ENCODE measurements at places on chromosomes 6 and 20. TPM values are rescaled to one million over a fixed set of nuclear protein-coding genes. Genes with fewer than 3 reads are reported as not detected.

DNA sequence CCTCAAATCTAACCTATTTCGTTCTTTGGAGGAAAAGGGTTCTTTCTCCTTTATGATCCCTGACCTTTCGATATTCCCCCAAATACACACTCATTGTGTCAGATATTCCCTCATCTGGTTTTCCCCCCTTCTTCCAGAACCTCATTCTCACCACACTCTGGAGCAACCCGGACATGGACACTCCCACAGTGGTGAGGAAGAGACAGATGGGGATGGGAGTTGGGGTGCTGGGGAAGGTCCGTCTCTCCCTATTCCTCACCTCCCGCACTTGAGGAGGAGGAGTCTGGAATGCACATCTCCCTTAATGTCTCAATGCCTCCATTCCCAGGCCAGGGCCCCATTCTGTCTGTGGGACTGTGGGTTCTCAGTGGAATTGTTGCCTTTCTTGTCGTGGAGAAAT is 1.3 kb downstream of the SLC39A7 start:
- no peak for ATAC-seq

GRCh38 chr20:47720636-47721427 is 64.4 kb downstream of the SULF2 start:
- peak; percentile 73 for ATAC-seq

- peak; percentile 99 for ATAC-seq
These were observed 39.2 kb upstream of the HDDC2 start for GRCh38 chr6:125340991-125341390.

GRCh38 chr6:159077123-159077522 is 32.3 kb upstream of the TAGAP start:
- no peak for ATAC-seq

GRCh38 chr6:54695815-54696214 is 150.8 kb upstream of the FAM83B start:
- ATAC-seq: no peak

- no peak for ATAC-seq
These were observed 4.5 kb downstream of the PHACTR3 start for GRCh38 chr20:59608871-59609270.

- no peak for ATAC-seq
These were observed 933.7 kb upstream of the GJE1 start for GRCh38 chr6:141199074-141199473.

DNA sequence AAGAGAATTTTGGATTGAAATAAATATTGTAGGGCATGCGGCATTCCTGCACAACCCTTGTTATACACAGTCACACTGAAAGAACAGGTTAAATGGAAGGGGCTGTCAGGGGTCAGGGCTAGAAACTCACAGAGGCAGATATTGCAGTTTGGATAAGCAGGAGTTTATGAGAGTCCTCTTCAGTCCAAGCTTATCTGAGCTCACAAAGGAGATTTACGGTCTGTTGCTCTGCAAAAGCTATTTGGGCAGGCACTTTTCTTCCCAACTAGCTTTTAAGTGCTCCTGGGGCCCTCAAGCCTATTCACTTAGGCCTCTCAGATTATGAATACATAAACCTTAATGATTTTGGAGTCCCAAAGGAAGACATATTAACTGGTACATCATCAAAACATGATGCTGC is 156.2 kb downstream of the SOX4 start:
- ATAC-seq: peak; percentile 54

DNA sequence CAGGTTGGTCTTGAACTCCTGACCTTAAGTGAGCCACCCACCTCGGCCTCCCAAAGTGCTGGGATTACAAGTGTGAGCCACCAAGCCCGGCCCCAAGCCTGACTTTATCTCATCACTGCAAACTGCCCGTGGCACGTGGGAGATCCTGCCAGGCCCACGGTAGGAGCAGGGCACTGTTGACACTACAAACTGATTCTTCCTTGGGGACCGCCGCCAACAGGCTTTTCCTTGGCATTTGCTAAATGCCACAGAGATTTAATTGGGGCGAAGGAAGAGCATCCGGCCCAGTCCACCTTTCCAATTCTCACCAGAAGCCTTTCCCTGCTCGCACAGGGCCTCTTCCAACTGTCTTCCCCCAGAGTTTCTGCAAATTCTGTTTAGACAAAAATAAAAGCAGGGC is 11.0 kb downstream of the ATP9A start:
- ATAC-seq: no peak

- no peak for ATAC-seq
These were observed 47.1 kb upstream of the CD83 start for GRCh38 chr6:14070457-14070856.

DNA sequence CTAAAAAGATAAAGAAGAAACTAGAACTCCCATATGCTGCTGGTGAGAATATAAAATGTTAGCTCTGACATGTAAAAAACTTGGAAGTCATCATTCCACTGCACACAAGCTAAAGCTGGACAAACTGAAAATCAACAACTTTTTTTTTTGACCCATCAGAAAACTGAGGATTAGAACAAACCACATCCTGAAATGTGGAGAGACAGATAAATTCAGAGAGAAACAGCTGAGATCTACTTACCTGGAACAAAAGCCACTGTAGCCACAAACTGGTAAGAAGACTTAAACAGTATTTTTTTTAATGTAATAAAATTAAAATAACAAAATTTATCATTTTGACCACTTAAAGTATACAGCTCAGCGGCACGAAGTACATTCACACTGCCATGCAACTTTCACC is 408.5 kb upstream of the RGS17 start:
- no peak for ATAC-seq

DNA sequence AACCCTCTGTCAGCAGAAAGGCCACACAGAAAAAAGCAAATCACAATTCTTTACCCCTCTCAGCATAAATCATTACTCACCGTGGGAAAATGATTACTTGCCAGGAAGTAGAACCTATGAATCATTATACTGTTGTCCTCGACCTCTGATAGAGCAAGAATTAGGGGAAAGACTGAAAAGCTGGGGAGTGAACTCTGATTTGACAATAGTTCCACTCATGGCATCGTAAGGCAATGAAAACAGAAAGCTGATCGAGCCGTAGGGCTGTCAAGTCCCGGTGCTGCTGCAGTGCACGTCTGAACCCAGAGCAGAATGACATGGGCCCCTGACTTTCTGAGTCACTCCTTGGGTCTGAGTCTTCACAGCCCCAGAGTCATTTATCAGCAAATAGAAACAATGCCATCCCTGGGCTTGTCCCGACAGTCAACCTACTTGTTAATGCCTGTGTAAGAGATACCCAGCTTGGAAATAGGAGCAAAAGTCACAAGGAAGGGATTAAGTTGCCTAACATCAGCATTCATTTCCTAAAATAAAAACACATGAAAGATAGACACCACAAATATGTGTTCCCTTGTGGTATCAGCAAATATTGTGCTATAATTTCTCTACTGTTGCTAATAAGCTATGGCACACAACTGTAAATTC is 224.8 kb upstream of the MARCKS start:
- ATAC-seq: peak; percentile 100

- no peak for ATAC-seq
These were observed 81.0 kb downstream of the TIAM2 start for GRCh38 chr6:155075930-155076695.

DNA sequence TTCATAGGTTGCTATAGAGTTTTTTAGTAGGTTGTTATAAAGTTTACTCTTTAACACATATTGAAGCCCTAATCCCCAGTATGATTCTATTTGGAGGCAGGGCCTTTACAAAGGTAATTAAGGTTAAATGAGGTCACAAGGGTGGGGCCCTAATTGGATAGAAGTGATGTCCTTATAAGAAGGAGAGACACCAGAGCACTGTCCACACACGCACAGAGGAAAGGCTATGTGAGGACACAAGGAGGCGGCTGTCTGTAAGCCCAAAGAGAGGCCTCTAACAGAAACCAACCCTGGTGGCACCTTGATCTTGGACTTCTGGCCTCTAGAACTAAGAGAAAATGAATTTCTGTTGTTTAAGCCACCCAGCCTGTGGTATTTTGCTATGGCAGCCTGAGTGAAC is 98.5 kb downstream of the GJA10 start:
- ATAC-seq: no peak

- ATAC-seq: no peak
These were observed 58.4 kb downstream of the ADNP start for GRCh38 chr20:50872560-50873425.

DNA sequence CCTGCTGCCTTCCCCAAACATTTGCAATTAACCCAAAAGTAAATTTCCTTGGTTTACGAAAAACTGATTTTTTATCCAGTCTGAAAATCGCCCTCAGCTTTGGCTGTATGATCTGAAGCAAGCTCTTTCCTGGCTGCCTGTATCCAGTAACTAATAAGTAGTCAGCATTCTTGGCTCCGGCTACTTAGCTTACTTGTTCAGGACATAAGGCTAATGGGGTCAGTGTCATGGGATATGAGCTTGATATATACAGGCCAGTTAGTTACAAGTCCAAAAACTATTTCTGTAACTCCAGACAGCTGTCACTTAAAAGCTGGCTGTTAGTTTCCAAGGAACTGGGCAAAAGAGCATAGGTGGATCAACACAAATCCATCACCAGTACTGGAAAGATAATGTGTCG is 56.2 kb downstream of the KHDC1L start:
- no peak for ATAC-seq

- ATAC-seq: no peak
These were observed 1.5 kb upstream of the ERVFRD-1 start for GRCh38 chr6:11113038-11113437.

DNA sequence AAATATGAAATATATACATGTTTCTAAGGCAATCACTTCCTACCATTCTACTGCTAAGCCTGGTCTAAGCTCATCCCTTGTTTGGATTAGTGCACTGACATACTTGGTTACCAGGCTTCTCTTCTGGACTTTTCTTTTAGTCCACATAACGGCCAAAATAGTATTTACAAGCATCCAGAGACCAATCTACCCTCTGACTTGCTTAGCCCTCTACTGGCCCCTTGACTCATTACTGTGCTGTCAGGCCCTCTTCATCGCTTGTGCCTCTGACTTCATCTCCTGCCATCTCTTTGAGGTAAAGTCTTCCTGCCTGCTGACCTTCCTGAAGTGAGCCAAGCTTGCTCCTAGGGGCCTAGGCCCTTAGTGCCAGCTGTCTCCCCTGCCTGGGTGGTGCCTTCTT is 35.1 kb downstream of the TULP4 start:
- no peak for ATAC-seq

DNA sequence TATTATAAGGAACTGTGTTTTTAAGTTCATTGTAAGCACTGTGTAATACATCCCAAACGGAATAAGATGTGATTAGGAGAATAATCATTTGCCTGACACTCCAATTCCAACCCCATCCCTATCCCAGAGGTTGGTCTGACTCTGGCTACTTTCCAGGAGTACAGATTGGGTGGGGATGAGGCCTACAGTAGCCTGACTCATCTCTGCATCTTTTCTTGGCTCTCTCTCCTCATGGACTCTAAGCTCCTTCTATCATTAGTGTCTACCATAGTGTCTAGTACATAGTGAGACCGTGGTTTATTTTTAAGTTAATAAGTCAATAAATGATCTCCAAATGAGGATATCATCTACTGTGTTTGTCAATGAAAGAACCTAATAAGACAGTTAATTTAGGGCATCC is 92.2 kb upstream of the CNKSR3 start:
- ATAC-seq: no peak

GRCh38 chr6:39056681-39057080 is 8.1 kb downstream of the GLP1R start:
- ATAC-seq: no peak

GRCh38 chr6:42571611-42572342 is 7.9 kb downstream of the UBR2 start:
- ATAC-seq: no peak

DNA sequence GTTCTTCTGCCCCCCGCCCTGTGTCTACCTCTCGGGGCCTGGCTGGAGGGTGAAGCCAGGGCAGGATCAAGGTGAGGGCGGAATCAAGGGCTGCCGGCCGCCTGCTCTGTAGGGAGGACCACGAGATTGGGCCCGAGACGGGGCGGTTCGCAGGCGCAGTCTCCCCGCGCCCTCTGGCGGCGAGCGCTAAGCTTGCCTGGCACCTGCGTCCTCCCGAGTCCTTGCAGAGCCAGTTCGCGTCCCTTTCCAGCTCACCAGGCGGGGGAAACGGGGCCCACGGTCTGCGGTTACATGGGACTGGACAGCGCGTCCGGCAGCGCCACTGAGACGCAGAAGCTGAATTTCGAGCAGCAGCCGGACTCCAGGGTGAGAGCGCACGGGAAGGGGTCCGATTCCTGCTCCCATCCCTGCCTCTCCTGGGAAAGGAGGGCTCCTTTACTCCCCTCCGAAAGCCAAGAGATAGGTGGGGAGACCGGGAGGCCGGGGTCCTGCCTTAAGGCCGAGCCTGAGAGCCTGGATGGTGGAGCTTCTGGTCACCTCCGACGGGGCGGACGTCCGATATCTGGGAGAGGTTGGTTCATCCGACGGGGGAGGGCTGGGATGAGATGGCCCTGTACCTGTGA is 3.6 kb upstream of the MATN4 start:
- ATAC-seq: peak; percentile 72

The PAK5 gene
- 15.7 TPM for total RNA-seq

The GNRH2 gene
- total RNA-seq: not detected

The GRM4 gene
- total RNA-seq: 1.0 TPM

The FAM209B gene
- total RNA-seq: not detected

The RPP40 gene
- total RNA-seq: 13.3 TPM

The TUBB1 gene
- total RNA-seq: 0.59 TPM

The XKR7 gene
- total RNA-seq: 12.3 TPM

The OSER1 gene
- 38.8 TPM for total RNA-seq

The SLC52A3 gene
- total RNA-seq: 0.25 TPM

The SLPI gene
- 41.5 TPM for total RNA-seq

The NKAIN4 gene
- 28.3 TPM for total RNA-seq

The GSTA2 gene
- total RNA-seq: not detected

The UBD gene
- 1.9 TPM for total RNA-seq

The OR2B6 gene
- total RNA-seq: 0.85 TPM

Data from motor neuron (in vitro differentiated cells).